ENCODE measurements at places on chromosomes 1 and 21.

DNA sequence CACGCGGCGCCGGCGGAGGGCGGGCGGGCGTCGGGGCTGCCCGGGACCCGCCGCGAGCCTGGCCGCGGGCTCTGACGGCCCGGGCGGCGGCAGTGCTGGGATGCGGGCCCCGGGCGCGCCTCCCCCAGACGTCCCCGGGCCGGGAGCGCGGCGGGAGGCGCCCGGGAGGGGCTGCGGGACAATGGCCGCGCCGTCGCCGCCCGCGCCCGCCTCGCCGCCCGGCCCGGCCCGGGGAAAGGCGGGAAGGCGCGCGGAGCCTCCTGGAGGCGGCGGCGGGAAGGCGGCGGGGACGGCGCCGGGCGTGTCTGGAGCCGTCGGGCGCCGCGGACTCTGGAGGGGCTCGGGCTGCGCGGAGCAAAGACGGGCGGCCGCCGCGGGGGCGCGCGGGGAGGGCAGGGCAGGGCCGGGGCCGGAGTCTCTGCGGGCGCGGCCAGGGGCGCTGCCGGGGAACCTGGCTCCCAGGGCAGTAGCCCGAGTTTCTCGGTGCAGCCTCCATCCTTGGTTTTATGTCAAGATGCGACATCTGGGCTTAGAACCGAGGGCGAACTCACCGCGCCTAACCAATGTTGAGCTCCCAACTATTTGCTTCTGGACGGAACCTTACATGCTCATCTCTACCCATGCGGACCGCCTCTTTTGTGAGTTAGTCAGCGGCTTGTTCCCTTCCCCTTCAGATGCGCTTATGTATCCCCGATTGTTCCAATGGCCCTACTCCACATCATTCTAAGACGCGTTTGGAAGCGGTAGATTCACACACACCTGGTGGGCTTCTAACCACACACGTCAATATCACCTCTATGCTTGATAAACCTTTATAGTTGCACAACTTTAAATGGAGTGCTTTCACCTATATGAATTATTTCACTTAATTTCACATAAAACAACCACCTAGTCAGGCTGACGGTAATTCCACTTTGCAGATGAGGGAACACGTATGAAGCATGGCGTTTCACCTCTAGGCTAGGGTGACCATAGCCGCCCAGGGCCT, 651 bp downstream of the ZBTB8A start:
- DNase-seq = peak; percentile 11

DNA sequence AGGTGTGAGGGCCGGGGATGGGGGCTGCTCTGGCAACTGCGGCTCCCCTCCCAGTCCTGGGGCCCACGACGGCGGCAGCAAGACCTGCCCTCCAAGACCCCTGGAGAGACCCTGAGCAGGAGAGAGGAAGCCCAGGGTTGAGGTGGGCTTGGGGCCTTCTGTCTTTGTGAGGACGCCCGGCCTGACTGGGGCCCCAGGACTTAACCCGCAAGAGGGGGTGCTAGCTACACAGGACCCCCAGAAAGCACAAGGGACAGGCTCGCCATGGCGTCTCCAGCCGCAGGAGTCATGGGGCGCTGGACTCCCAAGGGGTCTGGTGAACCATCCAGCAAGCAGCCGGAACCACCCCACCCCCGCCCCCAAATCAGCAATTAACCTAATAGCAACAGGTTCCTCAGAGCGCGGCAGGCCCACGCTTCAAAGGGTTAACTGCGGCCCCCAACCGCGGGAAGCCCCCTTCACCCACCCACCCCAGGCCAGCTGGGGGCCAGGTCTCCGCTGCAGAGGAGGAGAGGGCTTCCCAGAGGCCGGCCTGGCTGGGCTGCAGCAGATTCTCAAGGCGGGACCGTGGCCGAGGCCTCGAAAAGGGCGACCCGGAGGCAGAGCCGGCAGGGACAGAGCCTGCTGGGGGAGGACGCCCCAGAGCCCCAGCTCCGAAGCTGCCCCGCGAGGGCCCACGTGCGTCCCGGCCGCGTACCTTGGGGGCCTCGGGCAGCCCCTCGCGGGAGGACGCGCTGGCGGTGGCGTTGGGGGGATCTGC, 525 bp downstream of the C1QTNF12 start:
- DNase-seq = no peak

GRCh38 chr1:30028939-30029338, 694.4 kb downstream of the MATN1 start:
- no peak for DNase-seq

GRCh38 chr1:5742032-5742431, 250.2 kb downstream of the NPHP4 start:
- no peak for DNase-seq

DNA sequence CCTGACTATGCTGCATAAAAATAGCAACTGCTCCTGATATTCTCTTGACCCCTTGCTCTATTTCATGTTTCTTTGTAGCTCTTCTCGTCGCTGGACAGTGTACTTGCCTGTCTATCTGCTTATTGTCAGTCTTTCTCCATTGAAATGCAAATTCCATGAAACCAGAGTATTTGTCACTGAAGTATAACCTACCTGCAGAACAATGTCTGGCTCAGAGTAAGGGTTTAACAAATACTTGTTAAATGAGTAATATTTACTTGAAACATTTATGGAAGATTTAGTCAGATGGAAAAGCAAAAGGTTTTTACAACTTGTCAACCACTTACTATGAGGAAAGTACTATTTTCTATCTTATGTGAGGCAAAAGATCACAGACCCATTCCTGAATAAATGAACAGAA, 19.9 kb upstream of the ERICH3 start:
- peak; percentile 50 for DNase-seq

DNA sequence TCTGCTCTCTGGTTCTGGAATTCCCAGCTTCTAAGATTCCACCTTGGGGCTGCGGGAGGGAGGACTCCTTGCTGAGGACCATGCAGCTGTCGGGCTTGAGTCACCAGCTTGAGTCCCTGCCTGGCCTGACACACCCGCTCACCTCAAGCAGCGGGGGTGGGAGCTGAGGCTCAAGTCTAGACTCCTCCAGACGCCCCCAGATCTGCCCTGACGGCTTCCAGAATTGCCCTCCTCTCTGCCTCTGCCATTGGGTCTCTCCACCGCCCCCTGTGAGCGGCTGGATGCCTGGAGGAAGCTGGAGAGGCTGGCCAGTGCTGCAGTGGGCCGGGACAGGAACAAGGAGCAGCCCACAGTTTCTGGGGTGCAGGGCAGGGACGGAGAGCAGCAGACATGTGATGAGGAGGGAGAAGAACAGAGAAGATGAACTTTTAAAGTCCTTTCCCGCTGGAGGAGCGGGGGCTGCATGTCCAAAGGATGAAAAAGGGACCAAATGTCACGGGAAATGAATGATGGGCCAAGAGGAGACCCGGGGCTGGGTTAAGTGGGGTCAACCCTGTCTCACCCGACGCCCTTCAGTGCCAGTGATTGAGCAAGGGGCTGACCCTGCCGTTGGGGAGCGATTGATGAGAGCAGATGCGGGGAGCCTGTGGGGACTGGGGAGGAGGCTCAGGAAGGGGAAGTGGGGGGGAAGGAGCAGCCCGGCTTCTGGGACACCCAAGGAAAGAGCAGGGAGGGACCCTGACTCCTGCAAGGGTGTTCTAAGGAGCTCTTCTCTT, 13.5 kb downstream of the CRABP2 start:
- DNase-seq = no peak
